ENCODE measurements at places on chromosomes 4 and X. TPM values are rescaled to one million over a fixed set of nuclear protein-coding genes. Genes with fewer than 3 reads are reported as not detected.

GRCh38 chr4:15469402-15470127 lies at the start of gene CC2D2A:
CC2D2A (plus strand) TSS chr4:15469882; CDS start chr4:15475933, 6,051 bp downstream.
- DNase-seq = peak; percentile 67

GRCh38 chrX:14926471-14926870 lies 53.2 kb downstream of the MOSPD2 start:
- peak; percentile 53 for DNase-seq

- DNase-seq = no peak
Measured at GRCh38 chr4:26993539-26993938, 132.9 kb downstream of the STIM2 start.

HSFX4 gene
- not detected for total RNA-seq

Measured in endothelial cell of umbilical vein (primary cell).